ENCODE measurements at places on chromosomes 2 and 18.

- DNase-seq, result no peak
- H3K27me3 ChIP-seq, result no peaks in the 10 kb centered on the region
- H3K27ac ChIP-seq, result no peak overlapping the region
- no peaks in the 10 kb centered on the region for H3K4me1 ChIP-seq
These were observed 52.0 kb downstream of the DCC start for GRCh38 chr18:52391810-52392559.

- no peak overlapping the region for H3K27ac ChIP-seq
- H3K4me1 ChIP-seq, result no peaks in the 10 kb centered on the region
- DNase-seq, result no peak
- H3K36me3 ChIP-seq, result no peaks in the 10 kb centered on the region
- H3K27me3 ChIP-seq, result no peaks in the 10 kb centered on the region
- no peak overlapping the region for H3K4me3 ChIP-seq
These were observed 20.8 kb upstream of the TMX3 start for GRCh38 chr18:68735483-68736343.

DNA sequence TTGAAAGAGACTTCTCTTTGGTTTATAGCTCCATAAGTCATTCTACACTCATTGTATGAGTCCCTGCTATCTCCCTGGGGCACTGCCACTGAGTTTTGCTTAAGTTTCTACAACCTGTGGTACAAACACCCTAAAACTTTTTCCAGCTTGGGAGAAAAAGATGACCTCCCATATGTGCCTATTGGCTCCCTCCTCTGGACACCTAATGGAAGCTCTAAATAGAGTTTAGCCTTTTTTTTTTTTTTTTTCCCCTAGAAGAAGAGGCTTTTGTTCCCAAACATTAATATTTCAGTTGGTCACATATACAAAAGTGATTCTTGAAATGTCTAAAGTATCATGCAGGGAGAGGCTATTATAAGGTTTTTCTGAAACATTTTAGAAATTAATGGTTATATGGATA lies 547.2 kb upstream of the TMEFF2 start:
- DNase-seq, result no peak
- no peaks in the 10 kb centered on the region for H3K36me3 ChIP-seq
- H3K4me3 ChIP-seq, result no peak overlapping the region
- no peaks in the 10 kb centered on the region for H3K4me1 ChIP-seq
- H3K27me3 ChIP-seq, result no peaks in the 10 kb centered on the region

GRCh38 chr2:16332681-16333557 lies 332.7 kb downstream of the CYRIA start:
- no peaks in the 10 kb centered on the region for H3K4me1 ChIP-seq
- no peak overlapping the region for H3K27ac ChIP-seq
- H3K36me3 ChIP-seq, result no peaks in the 10 kb centered on the region
- H3K27me3 ChIP-seq, result no peaks in the 10 kb centered on the region

DNA sequence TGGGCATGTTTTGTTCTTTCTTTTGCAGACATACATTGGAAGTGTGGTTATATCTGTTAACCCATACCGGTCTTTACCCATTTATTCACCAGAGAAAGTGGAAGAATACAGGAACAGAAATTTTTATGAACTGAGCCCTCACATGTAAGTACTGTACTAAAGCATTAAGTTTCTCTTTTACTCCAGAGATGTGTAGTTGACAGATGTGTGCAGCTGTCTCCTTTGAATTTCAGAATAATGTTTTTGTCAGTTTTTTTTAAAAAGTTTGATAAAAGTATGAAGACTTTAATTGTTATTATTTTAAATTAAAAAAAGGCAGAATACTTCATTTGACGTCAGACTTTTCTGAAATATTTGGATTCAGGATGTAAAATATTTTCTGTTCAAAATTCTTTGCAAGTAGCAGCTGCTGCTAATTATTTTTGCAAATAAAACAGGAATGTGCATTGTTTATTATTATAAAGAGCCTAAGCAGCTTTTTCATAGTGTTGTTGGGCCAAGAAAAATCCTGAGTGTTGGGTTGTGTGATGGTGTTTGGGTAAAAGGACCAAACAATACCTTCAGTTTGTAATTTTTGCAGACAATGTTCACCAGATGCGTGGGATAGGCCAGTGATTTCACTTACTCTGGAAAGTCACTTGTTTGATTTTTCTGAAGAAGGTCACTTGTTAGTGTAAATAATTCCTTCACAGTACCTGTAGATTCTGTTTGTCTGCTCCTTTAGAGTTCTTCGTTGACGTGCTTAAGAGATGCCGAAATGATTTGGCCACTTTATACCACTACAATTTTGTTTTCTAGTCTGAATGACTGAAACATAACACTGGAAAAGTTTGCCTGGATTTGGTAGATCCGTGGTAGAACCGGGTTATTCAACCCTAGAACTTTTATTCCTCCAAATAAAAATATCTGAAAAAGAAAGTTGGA lies 51.1 kb downstream of the MYO1B start:
- no peak overlapping the region for H3K27ac ChIP-seq
- H3K4me1 ChIP-seq, result no peaks in the 10 kb centered on the region
- no peak overlapping the region for H3K4me3 ChIP-seq
- no peaks in the 10 kb centered on the region for H3K36me3 ChIP-seq
- H3K27me3 ChIP-seq, result no peaks in the 10 kb centered on the region

GRCh38 chr2:85413592-85414420 lies 3.6 kb upstream of the CAPG start:
- DNase-seq, result no peak
- H3K4me3 ChIP-seq, result no peak overlapping the region
- H3K36me3 ChIP-seq, result no peaks in the 10 kb centered on the region
- peaks cover 25% of the 10 kb centered on the region for H3K4me1 ChIP-seq
- no peak overlapping the region for H3K27ac ChIP-seq
- no peaks in the 10 kb centered on the region for H3K27me3 ChIP-seq

DNA sequence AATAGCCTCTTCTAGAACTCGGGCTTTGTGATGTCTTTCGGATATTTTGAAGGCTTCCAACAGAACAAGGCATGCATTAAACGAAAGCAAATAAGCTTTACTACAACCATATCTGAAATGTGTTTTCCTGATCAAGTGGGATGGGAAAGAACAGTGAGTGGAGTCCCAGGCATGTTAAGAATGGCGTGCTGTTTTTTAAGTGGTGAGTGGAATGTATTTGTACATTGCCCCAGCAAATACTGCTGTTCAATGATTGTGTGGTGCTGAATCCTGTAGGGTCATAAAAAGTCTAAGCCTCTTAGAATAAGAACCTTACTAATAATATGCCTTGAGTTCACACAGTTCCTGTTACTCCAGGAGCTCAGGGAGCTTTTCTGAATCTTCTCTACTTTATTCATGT lies 52.5 kb downstream of the POMC start:
- no peaks in the 10 kb centered on the region for H3K36me3 ChIP-seq
- DNase-seq, result no peak
- no peaks in the 10 kb centered on the region for H3K4me1 ChIP-seq
- H3K27me3 ChIP-seq, result no peaks in the 10 kb centered on the region
- H3K4me3 ChIP-seq, result no peak overlapping the region
- no peak overlapping the region for H3K27ac ChIP-seq

DNA sequence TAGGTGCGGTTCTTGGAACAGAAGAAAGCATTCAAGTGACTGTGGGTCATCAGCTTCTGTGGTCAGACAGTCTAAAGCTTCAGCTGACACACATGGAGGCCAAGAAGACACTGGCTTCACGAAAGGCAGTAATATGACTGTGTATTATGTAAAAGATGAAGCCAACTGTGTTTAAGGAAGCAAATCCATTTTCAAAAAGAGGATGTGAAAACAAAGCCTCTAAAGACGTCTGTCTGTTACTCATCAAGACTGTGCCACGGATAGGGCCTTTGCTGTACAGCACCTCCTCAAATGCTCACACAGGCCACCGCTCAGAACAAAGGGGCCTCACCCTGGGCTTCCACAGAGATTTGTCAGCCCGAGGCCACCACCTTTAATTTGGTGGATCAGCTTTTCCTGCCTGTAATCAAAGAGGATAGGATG lies 21.1 kb upstream of the TMEM163 start:
- no peak overlapping the region for H3K4me3 ChIP-seq
- no peak overlapping the region for H3K27ac ChIP-seq
- H3K36me3 ChIP-seq, result no peaks in the 10 kb centered on the region

- no peak overlapping the region for H3K4me3 ChIP-seq
- no peaks in the 10 kb centered on the region for H3K4me1 ChIP-seq
- peaks cover 6% of the 10 kb centered on the region for H3K36me3 ChIP-seq
- DNase-seq, result no peak
- no peak overlapping the region for H3K27ac ChIP-seq
These were observed 21.8 kb downstream of the FZD5 start for GRCh38 chr2:207747653-207748560.

Measured in effector memory CD4-positive, alpha-beta T cell (primary cell).